ENCODE measurements at places on chromosomes 13 and 19.

- no peak for DNase-seq
Measured at GRCh38 chr13:44306371-44307192, 67.0 kb upstream of the SERP2 start.

GRCh38 chr13:48231933-48232332 lies 1.1 kb upstream of the ITM2B start:
- no peak for DNase-seq

DNA sequence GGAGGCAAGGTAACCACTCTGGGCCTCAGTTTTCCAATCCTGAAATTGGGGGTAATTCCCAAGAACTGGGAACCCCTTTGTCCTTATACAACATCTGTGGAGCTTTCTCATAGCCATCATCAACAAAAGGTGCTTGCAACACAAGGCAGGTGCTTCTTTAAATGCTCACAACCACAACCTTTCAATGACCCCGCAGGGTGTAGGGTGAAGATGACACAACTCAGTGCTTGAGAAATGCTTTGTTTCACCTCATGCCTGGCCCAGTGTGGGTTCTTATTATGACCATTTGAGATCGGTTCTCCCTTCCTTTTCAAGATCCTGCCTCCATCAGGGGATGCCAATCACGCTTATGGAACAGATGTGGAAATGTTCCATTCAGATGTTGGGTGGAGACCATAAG lies 8.4 kb downstream of the WIZ start:
- DNase-seq, result no peak

- no peak for DNase-seq
Measured at GRCh38 chr13:30294004-30294403, 13.3 kb downstream of the KATNAL1 start.

- DNase-seq, result no peak
Measured at GRCh38 chr19:8601796-8602195, 8.7 kb downstream of the ADAMTS10 start.

DNA sequence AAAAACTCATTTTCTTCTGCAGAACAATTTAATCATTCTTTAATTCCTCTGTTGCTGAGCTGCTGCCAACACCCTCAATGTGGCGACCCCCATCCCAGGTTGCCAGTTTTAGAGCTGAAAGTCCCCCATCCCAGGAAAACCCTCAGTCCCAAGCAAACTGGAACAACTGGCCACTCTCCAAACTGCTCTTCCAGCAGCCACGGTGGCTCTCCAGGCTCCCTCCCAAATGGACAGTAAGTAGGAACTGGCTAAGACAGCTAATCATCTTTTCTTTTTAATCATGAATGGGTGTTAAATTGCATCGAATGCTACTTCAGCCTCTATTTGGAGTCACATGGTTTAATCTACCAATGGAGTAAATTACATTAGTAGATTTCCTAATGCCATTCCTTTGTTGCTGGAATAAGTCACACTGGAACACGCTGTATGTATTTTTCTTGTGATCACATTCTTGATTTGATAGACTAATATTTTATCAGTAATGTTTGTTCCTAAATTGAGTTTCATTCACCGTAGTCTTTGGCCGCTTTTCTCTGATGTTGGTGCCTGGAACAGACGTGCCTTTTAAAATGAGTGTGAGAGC lies 33.7 kb upstream of the VSTM2B start:
- DNase-seq, result no peak

- no peak for DNase-seq
Measured at GRCh38 chr13:32125221-32125689, 93.7 kb downstream of the FRY start.

DNA sequence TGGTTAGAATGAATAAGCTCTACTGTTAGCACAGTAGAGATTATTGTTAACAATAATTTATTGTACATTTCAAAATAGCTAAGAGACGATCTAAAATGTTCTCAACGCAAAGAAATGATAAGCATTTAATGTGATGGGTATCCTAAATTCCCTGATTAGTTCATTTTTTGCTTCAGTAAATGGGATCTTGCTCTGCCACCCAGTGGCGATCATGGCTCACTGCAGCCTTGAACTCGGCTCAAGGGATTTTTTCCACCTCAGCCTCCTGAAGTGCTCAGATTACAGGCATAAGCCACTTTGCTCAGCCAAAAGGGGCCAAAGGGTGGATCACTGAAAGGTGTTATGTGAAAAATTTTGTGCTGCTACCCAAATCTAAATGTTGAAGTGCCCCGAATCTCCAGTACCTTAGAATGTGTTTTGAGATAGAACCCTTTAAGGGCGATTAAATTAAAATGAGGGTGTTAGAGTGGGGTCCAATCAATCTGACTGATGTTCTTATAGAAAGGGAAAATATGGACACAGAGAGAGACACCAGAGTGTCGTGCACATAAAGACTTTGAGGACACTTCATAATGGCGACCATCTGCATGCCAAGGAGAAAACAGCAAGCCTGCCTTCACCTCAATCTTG lies 31.5 kb upstream of the ZNF766 start:
- DNase-seq, result peak; percentile 68

DNA sequence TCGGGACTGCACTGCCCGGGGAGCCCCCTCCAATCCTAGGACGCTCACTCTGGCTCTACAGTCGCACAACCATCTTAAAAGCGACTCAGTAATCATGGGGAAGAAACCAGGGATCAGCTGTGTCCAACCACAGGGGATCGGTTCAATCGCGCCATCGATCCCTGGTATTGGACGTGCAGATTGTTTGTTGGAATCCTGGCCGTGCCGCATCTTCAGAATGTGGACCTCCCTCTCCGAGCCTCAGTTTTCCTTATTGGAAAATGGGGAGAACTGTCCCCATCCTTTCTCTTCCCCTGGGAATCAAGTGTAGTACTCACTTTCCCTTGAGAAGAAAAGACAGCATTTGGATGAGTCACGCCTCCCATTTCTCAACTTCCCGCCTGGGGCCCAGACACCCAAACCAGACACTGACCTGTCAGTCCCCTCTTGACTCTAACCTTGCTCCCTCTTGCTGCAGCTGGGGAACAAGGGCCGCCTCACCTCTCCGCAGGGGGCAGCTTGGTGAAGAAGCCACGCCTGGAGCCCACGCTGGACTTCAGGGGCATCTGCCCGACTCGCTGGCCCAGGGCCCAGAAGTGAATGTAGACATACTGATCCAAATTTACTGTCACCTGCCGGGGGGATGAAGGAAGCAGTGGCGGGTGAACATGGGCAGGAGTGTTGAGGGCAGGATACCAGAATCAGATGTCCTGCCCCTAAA lies 17.6 kb downstream of the EMP3 start:
- no peak for DNase-seq

DNA sequence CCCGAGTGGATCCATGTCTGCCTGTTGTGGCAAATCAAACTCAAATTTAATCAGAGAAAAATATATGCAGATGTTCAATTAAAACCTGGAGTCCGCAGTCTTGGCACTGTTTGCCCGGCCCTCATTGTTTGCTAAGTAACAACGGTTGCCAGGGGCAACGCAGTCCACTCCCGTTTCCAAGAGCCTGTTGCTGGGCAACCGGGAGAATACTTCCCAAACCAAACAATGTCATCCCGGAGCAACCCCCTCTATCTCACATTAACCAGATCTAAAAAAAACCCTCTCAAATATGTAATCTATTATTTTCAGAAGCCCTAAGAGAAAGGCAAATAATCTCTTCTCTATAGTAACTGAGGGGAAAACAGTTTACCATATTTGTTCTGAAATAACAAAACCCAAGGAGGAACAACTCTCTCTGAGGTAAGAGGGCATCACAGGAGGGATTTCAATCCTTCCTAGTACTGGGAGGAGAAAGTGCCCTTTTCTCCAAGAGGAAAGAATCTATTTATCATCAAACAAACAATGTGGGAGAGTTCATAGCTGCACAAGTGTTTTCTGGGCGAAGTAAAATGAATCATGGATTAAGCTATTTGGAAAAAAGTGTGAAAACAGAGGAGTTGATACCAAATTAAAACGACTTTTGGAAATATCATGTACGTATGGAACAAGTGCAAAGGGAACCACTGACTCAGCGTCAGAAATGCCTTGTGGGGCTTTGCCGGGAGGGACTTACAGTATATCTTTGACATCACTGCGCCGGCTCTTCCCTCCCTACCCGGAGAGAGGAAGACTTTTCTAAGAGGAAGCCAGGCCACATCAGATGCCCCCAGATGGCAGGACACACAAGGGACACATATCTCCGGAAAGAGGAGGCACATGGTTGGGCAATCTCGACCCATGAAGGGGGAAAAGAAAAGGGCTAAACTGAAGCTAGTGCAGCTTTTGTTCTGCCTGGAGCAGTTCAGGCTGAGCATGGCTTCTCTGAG lies 43.3 kb downstream of the RFX2 start:
- DNase-seq, result peak; percentile 73

- no peak for DNase-seq
Measured at GRCh38 chr13:45925151-45925550, 73.6 kb upstream of the SIAH3 start.

GRCh38 chr19:35767288-35768081 lies 7.9 kb upstream of the ARHGAP33 start:
- DNase-seq, result no peak

- no peak for DNase-seq
Measured at GRCh38 chr13:24124789-24125476, 35.6 kb upstream of the SPATA13 start.

DNA sequence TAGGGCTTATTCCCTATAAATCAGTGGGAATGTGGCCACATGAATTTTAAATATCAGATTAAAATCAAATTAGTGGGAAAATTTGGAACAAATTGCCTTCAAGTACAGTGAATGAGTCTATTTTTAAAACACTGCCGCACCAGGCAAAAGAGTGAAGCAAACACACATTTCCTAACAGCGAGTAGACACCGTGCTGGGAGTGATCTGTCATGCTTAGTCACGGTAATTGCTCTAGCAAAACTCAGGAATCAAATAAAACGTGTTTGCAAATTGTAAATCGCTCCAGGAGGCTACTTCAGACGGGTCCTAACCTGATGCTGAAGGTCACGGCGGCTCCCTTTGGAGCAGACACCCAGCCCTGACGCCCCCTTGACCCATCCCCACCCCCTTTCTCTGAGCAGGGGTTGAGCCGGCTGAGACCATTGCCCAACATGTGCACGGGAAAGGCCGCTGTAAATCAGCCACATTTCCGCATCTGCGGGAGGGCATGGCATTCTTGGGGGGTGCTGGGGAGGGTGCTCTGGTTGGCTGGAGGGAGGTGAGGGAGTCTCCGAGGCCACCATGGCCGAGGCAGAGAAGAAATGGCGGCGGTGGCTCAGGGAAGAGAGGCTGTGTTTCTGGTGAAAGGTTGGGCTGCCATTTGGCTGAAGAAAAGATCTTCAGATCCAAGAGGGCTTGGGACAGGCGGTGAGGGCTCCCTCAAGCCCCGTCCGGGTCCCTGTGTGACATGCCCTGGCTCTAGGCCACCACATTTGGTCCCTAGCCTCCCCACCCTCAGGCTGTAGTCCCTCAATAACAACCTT lies 8.9 kb downstream of the CEBPA start:
- no peak for DNase-seq

DNA sequence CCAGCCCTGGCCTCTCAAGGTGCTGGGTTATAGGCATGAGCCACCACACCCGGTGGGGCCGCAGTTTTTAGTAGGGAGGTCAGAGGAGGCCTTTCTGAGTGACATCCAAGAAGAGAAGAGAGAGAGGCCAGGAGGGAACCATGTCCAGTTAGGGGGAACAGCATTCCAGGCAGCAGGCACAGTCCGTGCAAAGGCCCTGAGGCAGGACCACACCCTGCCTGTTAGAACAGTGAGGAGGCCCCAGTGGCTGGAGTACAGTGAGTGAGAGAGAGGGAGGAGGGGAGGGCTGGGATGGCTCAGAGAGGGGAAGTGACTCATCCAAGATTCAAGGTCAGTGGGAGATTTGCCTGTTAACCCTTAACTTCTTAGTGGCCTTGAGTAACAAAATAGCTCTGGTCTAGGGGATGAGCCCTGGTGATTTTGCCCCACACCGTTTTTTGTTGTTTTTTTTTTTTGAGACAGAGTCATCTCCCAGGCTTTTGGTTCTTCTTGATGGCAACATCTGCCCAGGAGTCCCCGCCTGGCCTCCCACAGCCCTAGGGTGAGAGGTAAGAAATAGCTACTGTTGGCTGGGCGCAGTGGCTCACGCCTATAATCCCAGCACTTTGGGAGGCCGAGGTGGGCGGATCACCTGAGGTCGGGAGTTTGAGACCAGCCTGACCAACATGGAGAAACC lies 2.7 kb upstream of the PLIN3 start:
- DNase-seq, result no peak

- no peak for DNase-seq
Measured at GRCh38 chr13:85093808-85094207, 705.4 kb downstream of the SLITRK6 start.

GRCh38 chr13:62014299-62014698 lies 598.6 kb upstream of the PCDH20 start:
- no peak for DNase-seq

DNA sequence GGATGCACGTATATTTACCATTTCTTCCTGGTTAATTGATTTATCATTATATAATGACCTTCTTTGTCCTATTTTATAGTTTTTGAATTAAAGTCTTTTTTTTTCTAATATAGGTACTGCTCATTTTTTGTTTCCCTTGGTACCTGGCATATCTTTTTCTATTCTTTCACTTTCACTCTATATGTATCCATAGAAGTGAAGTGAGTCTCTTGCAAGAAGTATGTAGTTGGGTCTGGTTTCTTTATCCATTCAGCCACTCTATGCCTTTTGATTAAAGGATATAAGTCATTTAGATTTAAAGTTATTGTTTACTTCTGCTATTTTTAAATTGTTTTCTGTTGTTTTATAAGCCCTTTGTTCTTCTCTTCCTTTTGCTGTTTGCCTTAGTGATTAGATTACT lies 194.3 kb upstream of the SLITRK6 start:
- no peak for DNase-seq

DNA sequence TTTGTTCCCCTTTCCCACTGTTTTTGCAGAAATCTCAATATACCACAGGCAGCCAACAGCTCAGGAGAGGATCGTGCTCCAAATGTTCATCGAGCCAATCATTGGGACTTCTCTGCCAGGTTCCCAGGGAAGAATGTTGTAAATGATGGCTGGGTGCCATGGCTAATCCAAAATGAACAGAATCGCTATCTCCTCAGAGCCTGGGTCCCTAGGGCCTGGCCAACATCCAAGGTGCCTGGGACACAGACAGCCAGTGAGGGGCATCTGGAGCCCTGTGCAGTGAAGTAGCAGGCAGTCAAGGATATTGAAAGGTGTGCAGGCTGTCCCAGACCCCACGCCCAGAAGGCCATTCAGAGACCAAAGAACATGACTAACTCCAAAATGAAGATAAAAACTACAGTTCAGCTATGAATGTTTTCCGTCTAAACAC lies 37.8 kb downstream of the BRD4 start:
- no peak for DNase-seq
